Hippocampal formation (tissue), 2 donors: ENCODE measurements at places on chromosomes 11 and 22.

DNA sequence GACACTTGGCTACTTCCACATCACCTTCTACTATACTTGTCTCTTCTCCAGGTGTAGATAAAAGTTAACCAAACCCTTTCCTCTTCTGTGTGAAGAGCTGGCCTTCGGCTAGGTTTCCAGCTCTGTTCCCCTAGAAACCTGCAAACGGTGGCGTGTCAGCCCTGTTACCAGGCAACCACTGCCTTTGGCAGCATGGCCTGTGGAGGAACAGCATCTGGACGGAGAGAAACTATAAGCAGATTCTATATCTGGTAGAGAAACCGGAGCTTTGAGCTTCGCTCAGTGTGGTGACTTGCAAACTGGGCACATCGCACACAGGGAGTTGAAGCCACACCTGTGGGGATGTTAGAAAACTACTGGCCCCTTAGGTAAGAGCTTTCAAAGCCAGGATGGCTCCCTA lies 35.9 kb downstream of the ARAP1 start:
- peak; percentile 45 for DNase-seq

- no peak for DNase-seq
These were observed 58.2 kb downstream of the SERGEF start for GRCh38 chr11:17954395-17955252.

- peak; percentile 80 for DNase-seq
These were observed 79.3 kb downstream of the DSCAML1 start for GRCh38 chr11:117717485-117718314.

DNA sequence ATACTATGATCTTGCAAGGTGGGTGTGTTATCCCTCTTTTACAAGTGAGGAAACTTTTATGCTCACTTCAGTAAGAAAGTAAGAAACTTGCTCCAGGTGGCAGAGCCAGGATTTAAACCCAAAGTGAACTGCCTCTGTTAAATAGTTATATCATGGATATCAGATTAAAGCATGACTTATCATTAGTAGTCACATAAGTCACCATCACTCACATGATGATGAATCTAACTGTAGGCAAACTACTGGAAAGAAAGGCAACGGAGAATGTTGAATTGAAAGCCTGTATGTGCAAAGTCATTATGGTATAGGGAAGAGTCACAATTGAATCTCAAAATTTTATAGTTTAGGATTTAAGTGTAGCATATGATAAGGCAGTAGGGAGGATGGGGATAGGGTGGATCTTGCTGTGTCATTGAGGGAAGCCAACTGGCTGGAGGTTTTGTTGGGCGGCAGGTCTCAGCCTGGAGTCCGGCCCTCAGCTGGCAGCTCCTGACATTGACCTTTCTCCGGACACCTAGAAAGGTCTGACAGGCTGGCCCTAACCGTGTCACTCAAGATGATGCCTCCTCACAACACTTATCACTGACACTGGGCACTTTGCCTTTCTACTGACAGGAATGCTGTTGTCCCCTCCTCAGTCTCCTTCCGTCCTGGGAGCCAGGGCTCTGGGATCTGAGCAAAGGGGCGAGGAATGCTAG lies 98.3 kb downstream of the EMSY start:
- DNase-seq: no peak

DNA sequence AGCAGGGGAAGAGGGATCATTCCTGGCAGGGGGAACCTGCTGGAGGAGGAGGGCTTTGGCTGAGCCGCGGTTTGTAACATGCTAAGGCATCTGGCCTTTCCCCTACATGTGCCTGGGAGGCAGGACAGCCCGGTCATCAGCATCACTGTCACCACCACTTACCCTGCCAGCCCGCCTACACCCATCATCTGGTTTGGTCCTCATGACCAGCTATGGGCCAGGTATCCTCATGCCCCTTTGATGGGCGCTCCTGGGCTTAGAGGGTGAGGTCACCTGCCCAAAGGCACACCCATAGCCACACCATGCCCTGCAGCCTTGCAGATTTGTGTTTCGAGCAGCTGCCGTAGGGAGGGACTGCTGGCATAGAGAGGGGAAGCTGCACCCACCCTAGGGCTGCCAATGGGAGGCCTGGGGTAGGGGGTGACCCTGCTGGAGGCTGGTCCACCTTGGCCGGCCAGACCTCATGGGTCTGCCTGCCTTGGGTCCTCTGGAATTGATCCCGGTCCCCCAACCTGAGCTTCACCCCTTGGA lies 2.6 kb downstream of the MRGPRF start:
- no peak for DNase-seq

DNA sequence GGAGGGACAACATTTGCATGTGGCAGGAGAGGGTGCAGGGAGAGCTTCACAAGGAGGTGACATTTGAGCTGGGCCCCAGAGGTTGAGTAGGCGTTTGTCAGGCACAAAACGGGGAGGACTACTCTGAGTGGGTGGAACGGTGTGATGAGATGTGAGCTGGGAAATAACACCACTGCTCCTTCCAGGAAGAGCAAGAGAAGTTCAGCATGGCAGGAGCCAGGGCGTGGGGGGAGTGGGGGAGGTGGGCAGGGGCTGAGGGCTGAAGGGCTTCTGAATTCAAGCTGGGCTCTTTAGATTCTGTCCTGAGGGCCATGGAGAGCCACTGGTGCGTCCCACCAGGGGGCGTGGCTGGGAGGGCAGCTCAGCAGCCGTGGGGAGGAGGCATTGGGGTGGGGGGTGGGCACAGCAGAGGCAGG lies 54.2 kb downstream of the OTOG start:
- DNase-seq: no peak

DNA sequence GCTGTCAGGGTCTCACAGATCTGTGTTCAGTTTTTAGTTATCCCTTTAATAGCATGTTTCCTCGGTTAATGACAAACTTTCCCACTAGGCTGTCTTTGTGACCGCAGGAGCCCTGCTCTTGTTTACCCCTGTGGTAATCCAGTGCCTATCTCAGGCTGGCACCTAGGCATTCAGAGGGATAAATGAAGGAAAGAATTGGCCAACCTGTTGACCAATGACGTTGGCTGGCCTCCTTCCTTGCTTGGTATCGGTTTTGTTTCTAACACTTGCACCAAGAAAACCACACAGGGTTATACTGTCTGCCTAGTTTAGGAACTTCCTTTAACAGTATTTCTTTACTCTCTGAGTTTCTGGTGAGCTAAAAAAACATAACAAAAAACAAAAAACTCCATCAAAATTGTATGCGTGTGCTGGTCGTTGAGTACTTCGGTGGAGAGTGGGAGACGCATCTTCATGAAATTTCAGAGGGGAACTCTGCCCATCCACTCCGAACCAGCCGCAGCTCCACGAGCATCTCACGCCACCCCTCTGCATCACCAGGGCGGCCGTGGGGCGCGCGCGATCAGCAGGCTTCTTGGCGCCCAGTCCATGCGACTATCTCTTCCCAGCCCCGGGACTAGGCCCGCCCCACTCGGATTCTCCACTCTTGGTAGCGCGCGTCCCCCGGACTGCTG lies 563 bp upstream of the ENDOD1 start:
- DNase-seq: peak; percentile 47

DNA sequence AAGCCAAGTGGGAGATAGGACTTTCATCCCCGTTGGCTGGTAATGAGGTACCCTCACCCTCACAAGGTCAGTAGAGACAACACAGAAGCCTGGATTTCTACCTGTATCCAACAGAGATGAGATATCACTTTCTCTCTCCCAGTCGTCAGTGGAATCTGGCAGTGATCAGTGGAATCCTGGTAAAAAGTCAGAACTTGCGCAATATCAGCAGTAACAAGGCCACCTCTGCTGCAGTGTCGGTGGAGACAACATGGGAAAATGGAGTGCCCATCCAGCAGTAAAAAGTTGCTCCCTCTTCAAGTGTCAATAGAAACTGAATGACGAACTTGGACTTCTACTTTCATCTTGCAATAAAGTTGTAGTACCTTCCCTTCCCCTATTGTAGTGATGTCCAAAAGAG lies 615.9 kb downstream of the ETS1 start:
- DNase-seq: no peak

- DNase-seq: no peak
These were observed 79.1 kb downstream of the TBC1D22A start for GRCh38 chr22:46841522-46841921.

DNA sequence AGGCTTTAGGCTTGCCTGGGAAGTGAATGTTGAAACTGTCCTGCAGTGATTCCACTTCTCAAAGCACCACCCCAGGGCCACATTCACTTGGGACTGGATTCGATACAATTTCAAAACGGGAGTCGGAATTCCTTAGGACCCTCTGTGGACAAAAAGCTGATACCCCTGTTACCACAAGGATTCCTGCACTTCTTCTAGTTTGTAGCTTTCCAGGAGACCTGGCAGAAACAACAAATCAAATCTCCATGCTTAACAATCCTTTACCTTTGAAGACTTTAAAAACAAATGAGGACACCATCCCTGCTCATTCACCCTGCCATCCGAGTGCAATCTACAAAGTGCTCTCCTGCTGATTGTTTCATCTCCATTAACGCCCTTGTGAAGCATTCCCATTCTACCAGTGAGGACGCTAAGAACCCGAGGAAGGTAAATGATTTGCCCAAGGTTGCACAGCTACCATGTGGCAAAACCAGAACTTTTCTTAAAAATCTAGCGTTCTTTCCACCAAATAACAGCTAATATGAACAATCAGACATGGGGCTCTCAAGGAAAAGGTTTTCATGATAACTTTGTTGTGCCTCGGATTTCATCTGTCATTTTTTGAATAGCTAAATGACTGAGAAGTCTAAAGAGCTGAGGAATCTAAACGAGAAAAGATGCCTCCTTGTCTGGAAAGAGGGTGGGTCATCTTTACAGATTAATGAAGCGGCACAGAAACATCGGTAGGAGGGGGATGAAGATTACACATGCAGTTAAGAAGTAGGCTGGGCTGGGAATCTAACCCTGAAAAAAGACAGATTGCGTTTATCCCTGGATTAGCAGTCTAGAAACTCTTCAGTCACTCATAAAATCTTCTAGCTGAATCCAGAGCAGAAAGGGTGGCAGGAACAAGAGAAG lies 720 bp upstream of the MPZL2 start:
- no peak for DNase-seq

DNA sequence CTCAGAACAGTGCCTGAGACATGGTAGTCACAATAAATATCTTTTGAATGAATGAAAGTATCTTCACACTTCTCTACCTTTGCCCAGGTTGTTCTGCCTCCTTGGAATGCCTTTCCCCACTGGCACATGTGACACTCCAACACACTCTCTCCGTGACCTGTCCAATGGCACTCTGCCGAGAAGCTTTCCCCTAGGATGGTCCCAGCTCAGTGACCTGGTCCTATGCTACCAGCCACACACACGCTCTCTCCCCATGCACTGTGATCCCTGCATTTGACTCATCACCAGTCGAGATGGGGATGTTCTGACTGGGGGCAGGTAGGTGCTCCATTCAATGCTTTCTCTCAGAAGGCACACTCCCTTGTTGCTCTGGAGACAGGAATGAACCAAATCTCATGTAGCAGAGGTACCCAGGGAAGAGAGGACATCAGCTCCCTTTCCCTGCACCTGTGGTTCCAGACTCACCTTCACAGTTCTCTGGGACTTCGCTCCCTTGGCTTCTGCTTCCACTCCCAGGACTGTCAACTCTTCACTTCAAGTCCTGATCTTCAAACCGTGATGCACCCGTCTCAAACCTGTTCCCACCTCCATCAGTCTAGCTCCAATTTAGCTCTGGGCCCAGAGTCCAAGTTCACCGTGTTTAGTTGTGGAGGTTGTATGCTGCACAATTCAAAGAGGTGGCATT lies 30.7 kb upstream of the LMO1 start:
- DNase-seq: no peak

DNA sequence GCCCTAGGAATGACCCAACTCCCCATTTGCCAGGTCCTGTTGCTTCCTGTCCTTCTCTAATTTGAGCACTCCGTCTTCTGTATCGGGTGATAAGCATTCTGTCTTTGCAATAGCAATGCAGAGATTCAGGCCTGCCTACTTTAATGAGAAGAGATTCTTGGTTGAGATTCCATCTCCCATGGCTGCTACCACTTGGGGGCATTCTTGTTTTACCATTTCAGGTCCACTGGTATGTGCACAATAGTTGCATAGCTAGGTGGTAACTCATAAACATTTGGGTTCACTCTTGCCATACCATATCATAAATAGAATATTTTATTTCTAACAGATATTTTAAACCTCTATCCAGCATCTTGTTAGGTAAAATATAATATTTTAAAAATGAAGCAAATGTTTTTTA lies 34.4 kb upstream of the CALCB start:
- DNase-seq: no peak

DNA sequence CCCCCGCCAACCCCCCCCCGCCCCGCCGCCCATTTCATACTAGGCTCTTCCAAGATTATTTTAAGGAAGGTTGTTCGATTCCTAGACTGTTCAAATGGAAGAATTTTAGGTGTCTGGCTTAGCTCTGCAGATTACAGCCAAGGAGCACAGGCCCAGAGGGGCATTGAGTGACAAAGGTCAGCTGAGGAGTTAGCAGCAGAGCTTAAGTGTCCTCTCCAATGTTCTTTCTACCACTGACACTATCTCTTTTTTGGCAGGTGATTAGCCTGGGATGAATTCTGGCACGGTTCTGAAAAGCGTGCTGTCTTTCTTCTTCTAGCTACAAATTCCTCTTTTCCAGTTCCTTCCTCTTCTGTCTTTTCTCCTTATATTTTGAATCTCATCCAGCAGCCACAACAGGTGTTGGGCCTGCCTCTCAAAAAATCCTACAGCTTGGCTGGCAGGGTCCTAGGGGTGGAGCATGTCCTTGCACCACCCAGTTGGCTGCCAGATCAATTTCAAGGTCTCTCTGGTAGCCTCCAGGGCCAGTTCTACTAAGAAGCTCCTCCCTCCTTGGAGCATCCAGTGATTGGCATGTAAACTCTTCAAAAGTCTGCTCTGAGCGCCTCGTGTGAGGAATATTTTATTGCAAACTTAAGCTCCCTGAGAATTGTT lies 23.0 kb downstream of the KCNE3 start:
- no peak for DNase-seq

DNA sequence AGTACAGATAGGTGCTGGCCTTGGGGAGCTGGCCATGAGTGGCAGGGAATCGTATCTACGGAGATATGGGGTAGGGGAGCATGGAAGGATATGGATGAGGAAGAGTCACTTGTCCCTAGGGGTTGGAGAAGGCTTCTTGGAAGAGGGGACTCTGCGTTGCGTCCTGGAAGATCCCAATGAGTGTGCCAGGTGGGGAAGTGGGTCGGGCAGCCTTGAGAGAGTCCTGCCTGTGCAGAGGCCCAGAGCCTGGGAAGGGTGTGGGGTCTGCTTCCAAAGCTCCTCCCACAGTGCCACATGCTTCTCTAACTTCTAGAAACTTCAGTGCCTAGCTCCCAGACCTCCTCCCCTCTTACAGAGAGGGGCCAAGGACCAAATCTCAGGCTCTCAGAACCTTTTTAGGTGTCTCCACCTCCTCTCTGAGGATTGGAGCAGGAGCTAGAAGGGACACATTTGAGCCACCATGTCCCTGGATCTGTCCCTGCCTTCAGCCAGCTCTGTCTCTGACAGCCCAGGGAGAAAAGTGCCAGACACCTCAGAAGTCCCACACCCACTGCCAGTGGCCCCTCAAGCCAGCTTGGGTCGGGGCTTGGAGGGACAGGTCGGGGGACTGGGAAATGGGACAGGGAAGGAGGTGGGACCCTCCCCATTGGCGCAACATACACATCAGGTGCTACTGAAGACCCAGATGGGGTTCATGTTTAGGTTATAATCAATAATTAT lies 11.0 kb downstream of the RHBDD3 start:
- no peak for DNase-seq
